ENCODE measurements at places on chromosomes 11 and 22.

DNA sequence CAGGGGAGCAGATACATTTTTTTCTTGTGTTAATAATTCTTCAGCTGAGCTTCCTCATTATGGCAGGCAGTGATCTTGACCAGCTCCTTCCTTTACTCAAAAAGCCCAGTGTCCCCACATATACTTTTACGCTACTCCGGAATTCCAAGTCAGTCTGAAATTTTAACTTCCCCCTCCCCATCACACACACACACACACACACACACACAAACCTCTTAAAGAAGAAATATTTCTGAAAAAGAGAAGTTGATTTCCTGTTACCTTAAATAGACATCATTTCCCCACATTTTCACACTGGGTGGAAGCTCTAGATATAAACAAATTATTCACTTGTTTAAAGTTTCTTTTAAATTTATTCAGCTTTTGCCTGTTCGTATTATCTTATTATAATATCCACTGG, 113.9 kb downstream of the DBX1 start:
- DNase-seq = no peak

DNA sequence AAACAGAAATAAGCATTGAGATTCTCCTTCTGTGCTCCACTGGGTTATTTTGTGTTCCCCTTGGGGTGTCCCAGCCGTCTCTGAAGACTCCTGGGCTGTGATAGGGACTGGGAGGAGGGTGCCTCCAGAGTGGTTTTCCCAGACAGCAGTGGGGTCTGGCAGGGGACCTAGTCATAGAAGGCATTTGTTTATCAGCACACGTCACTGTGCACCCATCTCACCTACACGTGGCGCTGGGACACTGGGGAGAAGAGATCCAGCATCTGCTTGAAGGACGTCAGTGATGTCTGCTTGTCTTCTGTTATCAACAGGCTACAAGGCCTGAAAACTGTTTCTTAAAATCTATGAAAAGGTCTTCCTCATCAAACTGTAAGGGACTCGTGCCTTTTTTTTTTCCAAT, 34.2 kb upstream of the PICK1 start:
- DNase-seq = no peak

DNA sequence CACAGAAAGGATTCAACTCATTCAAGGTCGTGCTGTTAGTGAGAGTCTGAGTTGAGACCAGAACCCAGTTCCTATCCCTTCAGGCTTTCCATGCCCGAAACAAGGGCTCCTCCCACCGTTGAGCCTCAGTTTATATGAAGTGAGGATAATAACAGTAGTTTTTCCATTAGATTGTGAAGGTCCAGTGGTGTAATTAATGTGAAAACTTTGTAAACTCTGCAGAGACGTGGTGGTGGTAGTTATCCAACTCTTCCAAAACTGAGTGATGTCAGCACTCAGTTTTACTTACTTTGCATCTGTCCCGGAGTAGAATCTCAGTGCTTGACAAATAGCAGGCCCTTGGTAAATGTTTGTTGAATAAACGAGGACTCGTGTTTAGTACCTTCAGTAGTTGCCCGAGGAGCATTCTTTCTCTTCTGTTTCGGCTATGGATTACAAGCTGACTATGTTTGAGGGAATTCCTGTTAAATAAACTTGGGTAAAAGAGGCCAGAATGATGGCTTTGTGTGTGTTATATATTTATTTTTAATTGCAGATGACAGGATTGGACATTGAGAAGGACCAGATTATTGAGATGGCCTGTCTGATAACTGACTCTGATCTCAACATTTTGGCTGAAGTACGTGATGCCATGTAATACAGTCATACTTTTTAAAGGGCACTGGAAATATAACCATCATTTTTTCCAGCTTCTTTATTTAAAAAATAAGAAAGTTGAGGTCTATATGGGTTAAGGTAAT, 1.0 kb downstream of the REXO2 start:
- no peak for DNase-seq

DNA sequence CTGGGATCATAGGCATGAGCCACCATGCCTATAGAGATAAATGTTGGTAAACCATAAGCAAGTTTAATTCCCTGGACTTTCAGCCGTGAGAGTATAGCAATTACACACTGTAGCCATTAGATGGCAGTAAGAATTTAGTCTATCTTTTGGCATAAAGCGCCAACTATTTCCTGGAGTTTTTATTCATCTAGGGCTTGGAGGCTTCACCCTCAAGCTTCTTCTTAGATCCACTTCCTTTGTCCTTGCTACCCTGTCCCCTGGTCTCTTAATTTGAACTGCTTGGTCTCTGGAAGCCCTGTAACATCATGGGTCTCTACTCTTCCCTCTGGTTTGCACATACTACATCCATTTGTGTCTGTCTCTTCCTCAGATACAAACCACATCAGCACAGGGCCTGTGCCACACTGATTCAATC, 38.2 kb downstream of the OR10A6 start:
- no peak for DNase-seq

- DNase-seq = peak; percentile 43
Measured at GRCh38 chr22:47064016-47064415, 301.6 kb downstream of the TBC1D22A start.

GRCh38 chr22:41469218-41469851, 418 bp downstream of the ACO2 start:
- DNase-seq = no peak

DNA sequence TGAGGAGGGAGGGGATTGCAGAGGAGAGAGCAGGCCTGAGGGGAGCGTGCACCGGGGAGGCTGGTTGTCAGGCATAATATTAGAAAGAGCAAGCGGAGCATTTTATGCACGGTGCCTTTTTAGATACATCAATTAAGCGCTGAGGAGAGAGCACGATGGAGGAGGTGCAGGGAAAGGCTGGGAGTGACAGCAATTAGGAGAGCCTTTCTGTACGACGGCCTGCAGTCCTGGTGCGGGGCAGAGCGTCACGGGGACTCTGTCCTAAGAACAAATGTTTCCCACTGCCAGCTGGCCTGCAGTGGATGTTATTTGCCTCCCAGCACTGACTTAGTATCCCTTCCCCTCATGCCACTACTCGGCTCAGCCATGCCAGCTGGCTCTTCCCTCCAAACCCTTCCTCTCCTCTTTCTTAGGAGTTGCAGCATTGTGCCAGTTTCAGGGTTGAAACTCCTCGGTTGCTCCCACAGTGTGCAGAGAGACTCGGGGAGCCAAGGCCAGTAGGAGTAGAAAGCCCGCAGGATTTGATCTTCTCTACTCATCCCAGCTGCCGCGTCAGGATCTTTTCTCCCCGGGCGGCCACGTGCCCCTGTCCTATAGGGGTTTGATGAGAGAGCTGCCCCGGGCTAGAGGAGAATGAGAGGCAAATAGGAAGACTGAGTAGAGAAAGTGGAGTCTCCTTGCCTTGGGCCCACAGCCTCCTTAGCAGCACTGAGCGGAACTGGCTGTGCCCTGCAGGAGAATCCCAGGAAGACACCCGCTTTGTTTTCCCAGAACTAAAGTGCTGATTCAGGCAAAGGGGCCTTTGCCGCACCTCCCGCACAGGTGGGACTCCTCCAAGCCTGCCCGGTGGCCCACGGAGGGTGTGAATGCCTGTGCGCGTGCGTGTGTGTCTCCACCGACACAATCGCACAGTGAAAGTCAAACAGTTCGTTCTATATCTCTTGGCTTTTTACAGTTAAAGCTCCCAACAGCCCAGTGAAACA, 875.3 kb downstream of the NTM start:
- no peak for DNase-seq

All from right forelimb (tissue), 1 donor.